NCI-H1092 treated with DMSO at 0.1 percent for 48 hours (cell line): ENCODE measurements at places on chromosomes 13 and 19.
A peak's percentile ranks its signal among the peaks of the same experiment; 100 is the strongest.

DNA sequence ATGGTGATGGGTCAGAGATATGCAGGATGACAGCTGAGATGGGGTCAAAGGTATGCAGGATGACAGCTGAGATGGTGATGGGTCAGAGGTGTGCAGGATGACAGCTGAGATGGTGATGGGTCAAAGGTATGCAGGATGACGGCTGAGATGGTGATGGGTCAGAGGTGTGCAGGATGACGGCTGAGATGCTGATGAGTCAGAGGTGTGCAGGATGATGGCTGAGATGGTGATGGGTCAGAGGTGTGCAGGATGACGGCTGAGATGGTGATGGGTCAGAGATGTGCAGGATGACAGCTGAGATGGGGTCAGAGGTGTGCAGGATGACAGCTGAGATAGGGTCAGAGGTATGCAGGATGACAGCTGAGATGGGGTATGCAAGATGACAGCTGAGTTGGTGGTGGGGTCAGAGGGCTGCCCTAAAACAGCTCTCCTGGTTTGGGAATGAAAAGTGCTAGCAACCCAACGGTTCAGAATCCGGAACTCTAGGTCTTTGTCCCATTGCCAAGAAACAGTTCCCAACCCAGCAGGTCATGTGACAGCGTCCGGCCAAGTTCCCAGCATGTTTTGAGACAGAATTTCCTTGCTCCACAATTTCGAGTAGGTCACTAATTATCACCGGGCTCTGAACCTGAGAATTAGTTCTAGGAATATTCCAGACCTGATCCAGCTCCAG lies 3.2 kb downstream of the SELENOW start:
- no peak for DNase-seq

DNA sequence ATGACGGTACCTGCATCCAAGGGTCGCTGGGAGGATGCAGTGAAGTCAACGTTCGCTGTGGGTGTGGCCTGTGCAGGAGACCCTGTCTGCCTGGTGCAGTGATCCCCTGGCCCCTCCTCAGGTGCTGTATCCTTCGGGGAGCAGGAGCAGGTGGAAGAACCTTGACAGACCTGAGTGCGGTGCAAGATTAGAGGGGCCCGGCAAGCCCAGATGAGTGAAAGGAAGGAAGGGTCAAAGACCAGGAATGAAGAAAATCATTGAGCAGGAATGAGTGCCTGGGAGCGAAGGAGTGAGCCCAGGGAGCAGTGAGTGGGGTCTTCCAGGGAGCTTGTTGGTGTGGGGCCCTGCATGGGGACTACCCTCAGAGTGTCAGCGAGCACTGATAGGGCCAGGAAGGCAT lies 12.7 kb downstream of the B3GNT8 start:
- DNase-seq, result no peak

DNA sequence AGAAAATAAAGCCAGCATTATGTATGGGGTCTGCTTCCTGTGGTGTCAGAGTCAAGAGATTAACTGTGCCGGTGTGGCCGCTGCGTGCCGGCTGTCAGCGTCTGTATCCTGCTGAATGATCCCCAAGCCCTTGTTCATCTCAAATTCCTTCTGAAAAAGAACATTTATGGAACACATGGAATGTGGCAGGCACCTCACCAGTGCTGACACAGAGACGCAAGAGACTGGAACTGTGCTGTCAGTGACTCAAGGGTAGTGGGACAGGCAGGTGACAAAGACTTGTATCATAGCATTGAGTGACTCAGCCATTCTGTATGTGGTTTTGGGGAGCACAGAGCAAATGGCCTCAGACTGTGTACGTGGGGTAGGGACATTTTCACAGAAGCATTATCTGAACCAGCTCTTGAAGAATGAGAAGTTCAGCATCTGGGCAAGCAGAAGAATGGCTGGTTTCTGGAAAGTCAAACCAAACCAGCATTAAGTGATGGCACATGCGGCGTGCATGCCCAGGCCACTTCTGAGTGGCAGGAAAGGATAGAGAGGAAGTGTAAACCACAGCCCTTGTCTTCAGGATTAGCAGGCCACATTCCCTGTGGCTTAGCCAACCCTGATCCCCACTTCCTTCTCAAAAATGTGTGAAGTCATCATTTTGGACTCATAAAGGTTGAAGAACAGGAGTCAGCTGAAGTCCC lies 54.0 kb upstream of the IRS2 start:
- DNase-seq, result no peak

- DNase-seq, result no peak
Observed at GRCh38 chr19:5561559-5561958, 6.2 kb downstream of the TINCR start.

- no peak for DNase-seq
Observed at GRCh38 chr13:91459485-91459884, 61.1 kb downstream of the GPC5 start.

GRCh38 chr19:1161716-1162115 lies 12.4 kb downstream of the SBNO2 start:
- no peak for DNase-seq

DNA sequence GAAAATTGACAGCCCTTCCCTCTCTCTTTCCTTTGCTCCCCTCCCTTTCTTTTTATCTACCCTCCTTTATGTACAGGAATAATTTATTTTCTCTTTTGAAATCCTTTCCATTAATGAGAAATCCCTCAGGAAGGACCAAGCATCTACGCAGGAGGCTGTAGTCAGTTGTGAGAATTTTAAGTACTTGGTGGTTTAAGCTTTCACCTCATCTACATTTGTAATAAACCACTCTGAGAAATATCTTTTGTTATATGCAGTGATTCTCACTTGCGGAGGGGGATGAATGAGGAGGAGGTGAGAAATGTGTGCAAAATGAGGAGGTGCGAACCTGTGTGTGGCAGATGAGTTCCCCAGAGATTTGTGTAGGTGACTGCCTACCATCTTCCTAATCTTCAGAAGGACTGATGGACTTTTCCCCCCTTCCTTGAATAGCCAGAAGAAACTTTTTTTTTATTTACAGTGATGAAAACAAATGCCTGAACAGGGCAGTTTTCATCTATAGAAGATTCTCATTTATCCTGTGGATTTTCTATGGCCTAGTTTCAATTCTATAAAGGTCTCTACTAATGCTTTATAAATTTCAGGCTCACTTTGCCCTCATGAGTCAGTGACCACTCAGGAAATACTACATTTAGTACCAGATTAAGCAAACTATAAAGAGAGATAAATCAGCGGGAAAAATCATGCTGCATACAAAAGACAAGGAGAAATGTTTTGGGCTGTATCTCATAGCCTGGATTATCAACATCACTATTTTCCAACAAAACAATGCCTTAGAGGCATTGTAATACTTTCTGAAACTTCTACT lies 118.3 kb downstream of the LHFPL6 start:
- DNase-seq, result no peak

DNA sequence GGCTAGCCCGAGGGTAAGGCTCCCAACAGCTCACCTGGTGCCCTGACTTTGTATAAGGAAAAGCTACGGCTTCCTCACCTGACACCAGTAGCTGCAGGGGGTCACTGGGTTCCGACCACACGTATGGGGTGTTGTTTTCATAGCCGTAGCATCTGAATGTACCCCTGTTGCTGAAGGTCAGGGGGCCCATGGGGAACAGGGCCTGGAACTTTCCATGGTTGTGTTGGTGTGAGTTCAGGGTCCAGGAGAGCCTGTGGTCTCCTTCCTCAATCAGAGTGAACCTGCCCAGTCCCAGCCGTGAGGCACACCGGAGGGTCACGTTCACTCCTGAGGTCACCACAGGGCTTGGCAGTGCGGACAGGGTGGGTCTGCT lies 1.1 kb downstream of the LILRA4 start:
- DNase-seq, result no peak

- DNase-seq, result no peak
Observed at GRCh38 chr19:58429745-58430144, 10.2 kb downstream of the ZNF132 start.

DNA sequence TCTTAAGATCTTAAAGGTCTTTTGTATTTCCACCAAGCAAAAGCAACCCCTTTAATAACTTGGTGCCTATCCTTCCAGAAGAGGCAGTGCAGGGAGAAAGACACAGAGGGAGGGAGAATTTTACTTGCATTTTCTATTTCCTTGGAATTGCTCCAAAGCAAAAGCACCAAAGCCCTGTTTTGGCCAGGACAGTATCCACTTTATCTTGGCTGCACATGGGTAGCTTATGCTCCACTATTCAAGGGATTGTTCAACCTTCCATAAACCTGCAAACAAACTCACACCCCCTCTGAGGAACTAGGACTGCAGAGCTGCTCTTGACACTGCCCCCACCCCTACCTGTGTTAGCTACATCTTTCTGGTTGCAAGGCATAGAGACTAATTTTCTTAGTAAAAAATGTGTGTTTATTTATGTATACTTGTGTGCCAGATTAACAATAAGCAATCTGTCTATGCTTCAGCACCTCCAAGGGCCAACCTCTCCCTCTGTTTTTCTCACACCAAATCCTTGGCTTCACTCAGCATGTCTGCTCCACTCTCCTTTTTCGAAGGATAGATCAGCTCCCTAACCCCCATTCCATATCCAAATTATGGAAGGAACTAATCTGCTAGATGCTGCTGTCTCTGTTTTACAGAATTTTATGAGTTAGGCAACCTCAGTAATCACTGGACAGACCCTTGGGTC lies 68.1 kb upstream of the KLF12 start:
- DNase-seq, result no peak

DNA sequence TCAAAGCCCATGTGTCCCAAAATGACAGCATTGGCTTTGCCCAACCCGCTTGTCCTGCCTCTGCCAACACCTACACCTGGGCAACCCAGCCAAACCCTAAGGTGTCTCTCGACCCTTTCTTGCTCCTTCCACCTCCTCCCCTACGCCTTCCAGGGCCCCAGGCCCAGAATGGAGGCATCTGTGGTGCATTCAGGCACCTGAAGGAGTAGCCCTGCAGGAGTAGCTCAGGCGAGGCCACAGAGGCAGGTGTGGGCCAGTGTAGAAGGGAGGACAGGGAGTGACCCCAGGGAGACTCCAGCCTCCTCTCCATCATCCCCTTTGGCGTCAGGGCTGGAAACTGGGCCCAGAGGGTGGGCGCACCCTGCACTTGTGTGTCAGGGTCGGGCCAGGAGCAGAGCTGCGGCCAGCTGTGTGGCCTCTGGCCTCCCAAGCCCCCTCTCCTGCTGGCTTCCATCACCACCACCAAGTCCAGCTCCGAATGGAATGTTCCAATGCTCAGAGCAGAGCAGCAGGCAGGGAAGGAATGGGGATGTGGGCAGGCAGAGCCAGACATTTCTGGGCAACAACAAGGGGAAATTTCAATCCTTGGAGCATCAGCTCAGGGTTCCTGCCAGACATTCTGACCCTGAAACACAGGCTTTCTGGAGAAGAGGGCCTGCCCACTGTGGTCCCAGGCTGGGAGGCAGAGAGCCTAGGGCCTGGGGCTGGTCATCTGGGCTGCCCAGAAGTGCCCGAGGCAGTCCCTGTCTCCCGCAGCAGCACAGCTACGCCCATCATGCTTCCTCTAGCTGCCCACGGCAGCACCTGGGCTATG lies 16.4 kb downstream of the PLEKHF1 start:
- DNase-seq, result no peak

DNA sequence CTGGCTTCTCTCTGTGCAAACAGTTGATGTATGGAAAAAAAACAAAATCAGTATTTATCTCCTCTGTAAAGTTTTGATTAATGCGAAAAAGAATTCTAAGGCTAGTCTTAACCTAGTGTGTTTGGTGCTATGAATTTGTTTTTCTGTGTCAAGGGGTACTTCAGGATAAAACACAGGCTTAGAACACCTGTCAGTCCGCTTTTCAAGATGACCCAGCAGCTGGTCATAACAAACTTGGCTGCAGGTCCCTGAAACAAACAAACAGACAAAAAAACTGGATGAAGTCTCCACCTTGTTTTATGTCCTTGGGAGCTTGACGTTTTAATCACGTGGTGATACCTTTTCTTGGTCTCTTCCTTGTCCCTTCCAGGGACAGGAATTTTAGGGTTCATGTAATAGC lies 689.3 kb downstream of the UQCRFS1 start:
- DNase-seq, result peak; percentile 61

GRCh38 chr19:48591021-48591420 lies 15.5 kb upstream of the SPACA4 start:
- DNase-seq, result no peak

DNA sequence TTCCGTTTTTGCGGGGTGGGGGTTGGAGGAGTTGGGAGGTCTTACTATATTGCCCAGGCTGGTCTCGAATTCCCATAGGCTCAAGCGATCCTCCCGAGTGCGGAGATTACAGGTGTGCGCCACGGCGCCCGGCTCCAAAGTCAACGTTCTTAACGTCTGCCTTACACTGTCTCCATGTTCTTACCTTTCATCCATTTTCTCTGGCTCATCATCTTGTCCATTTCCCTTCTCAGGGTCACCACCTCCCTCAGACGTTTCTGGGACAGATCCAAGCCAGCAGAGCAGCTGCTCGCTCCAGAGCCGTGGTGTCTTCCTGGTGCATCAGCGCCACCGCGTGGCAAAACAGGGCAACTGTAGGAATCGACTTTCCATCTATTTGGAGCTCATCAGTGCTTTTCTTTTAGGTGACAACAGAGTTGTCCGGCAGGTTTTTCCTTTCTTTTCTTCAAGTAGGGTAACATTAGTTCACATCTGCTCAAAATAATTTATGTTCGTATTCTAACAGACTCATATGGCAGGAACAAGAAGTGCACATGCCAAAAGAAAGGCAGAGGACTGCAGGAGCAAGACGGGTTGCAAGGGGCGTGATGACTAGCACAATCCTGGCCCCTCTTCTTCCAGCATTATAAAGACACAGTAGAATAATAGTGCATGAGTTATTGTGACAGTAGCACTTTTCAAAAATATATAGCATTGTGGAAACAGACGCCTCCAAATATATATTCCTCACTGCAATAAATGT lies 103.1 kb upstream of the ABCC4 start:
- peak; percentile 84 for DNase-seq
